WERI-Rb-1 (cell line): ENCODE measurements at places on chromosomes 16 and 17.
A peak's percentile ranks its signal among the peaks of the same experiment; 100 is the strongest.

DNA sequence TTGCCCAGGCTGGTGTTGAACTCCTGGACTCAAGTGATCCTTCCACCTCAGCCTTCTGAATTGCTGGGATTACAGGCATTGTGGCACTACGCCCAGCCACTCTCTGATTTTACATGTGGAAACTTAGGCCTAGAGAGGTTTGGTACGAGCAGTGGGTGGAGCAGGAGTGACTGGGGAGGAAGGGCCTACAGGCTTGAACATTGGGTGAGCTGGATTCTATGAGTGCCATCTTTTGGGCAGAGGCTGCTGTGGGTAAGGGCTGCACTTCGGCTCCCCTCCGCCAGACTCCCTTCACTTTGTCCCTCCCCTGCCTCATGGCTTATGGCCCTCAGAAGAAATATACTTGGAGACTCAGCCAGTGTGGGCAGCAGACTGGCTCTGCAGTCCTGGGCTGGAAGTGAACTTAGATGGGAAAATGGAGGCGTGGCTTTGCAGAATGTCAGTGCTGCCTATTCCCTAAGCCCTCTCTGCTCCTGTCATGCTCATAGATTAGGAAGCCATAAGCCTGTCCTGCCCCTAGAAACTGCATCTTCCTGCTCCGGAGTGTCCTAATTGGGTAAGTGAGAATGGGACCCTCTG is 9.5 kb upstream of the MRC2 start:
- no peak for DNase-seq

DNA sequence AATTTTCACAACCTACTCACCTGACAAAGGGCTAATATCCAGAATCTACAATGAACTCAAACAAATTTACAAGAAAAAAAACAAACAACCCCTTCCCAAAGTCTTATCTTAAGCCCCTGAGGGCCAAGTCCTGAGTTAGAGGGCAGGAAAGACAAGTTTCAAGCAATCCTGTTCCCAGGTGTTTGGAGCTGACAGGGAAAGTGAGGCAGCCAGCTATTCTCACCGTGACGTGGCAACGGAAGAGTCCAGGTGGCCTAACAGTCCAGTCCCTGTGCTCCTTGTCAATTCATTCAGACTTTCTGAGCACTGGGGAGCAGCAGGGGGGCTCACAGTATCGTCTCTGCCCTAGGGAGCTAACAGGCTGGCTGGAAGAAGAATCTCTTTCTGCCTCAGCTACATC is 89.7 kb upstream of the RCVRN start:
- DNase-seq: no peak

DNA sequence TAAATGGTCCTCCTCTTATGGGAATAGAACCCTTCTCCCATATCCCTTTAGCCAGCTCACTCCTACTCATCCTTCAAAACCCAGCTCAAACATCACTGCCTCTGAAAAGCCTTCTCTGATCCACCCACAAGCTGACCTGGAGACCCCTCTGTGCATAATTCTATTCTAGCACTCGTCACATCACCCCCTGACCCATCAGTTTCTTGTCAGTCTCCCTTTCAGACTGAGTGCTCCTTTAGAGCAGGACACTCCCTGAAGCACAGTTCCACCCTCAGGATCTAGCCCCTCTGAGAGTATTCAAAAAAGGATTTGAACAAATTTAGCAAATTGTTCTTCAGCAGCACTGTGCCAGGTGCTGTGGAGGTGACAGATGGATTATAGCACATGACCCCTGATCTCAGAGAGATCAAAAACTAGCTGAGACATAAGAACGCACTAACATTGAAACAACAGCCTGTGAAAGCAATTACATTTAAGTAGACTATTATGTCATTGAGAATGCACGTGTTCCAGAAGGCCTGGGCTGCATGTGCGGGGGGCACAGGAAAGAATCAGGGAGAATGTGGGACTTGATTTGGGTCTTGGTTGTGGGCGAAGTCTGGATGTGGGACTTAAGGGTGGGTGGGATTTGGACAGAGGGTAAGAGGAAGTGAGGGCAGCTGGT is 43.5 kb downstream of the MRPS23 start:
- DNase-seq: peak; percentile 77

GRCh38 chr16:50257876-50258275 is 8.5 kb upstream of the ADCY7 start:
- DNase-seq: no peak
